Stimulated activated CD8-positive, alpha-beta memory T cell treated with anti-CD3 and anti-CD28 coated beads, Interleukin-12 subunit alpha, Interleukin-12 subunit beta, amount 100 ng/mL, for 1 hour (primary cell): ENCODE measurements at places on chromosomes 1 and 21.

- peak; percentile 18 for DNase-seq
Observed at GRCh38 chr1:159800177-159800930, 1.8 kb upstream of the FCRL6 start.

GRCh38 chr21:27487676-27488075 lies 520.8 kb upstream of the ADAMTS5 start:
- DNase-seq: no peak

DNA sequence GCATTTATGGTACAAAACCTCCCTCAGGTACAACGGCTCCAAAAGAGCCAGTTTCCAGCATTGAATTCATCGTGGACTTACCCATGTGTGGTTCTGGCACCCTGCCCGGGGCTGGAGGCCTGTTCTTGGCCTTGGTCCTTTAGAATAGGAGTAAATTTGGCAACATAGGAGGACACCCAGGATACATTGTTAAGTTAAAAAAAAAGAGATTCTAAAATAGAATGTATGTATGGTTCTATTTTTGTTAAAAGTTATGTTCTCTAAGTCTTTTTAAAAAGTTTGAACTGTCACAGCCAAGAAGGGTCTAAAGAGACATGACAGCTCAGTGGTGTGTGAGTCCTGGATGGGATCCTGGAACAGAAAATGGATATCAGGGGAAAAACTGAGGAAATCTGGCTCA lies 25.9 kb downstream of the EPHX1 start:
- no peak for DNase-seq

- DNase-seq: peak; percentile 9
Observed at GRCh38 chr1:204151552-204152309, at the start of gene ETNK2. Gene ETNK2, minus strand, starts transcription at chr1:204152044. Its CDS starts 192 bp downstream, at chr1:204151852.

GRCh38 chr21:38350684-38351083 lies 93.9 kb downstream of the KCNJ15 start:
- no peak for DNase-seq
